Dorsolateral prefrontal cortex (tissue), 122 donors: ENCODE measurements at places on chromosomes 11 and 22. TPM values are rescaled to one million over a fixed set of nuclear protein-coding genes. Genes with fewer than 3 reads are reported as not detected.

GRCh38 chr11:100031973-100032372 lies 655.1 kb upstream of the ARHGAP42 start:
- DNase-seq = no peak

DNA sequence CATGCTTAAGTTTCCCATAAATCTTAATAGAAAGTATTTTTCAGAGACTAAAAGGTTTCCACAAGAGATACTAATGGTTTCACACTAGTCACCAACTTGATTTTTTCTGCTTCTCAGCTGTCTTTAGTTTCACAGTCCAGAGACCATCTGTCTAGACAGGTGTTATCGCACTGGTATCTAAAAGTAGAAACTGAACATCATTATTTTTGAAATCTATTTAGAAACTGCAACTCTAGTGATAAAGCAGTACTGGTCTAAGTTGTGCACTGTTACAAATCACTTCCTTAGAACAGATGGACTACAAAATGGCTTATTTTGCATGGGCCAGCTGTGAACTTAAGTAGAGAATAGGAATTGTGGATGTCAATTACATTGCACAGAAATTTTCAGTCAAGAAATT lies 78.0 kb downstream of the CNTN5 start:
- no peak for DNase-seq

GRCh38 chr11:133821776-133822175 lies 23.5 kb downstream of the SPATA19 start:
- peak; percentile 82 for DNase-seq

DNA sequence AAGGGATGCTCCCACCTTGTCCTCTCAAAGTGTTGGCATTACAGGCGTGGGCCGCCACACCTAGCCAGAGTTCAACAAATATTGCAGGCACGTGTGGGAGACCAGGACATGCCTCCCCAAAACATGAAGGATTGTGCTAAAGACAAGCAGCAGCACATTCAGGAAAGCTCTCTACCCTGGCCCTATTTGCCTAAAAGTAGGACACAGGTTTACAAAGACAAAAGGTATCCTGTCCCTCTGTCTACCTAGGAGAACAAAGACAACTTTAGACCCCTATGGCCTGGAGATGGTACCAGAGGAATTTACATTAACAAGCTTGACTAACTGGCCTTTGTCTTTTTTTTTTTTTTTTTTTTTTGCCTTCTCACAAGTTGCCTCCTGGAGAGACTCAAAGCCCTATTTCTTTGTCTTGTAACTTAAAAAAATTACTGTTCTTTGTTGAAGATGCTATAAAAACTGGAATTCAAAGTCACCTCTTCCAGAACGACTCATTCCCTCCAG lies 859 bp upstream of the ACCS start:
- DNase-seq = no peak

- DNase-seq = no peak
Observed at GRCh38 chr22:48827904-48828555, 999.6 kb downstream of the BRD1 start.

GRCh38 chr11:61080526-61080925 lies 21.8 kb upstream of the CD5 start:
- no peak for DNase-seq

The LRP4 gene
- 98.3 TPM for total RNA-seq
